ENCODE measurements at places on chromosomes 4 and X. TPM values are rescaled to one million over a fixed set of nuclear protein-coding genes. Genes with fewer than 3 reads are reported as not detected.

Gene AKAP14
- total RNA-seq, result not detected

Gene CTAG2
- 0.39 TPM for total RNA-seq

Gene ZFX
- 71.1 TPM for total RNA-seq

Gene XAGE1A
- not detected for total RNA-seq

Gene FGFBP1
- total RNA-seq, result not detected

Gene PRSS12
- total RNA-seq, result not detected

Gene BEX1
- total RNA-seq, result not detected

Gene RAB39B
- under 0.01 TPM for total RNA-seq

Gene DRD5
- not detected for total RNA-seq

Gene CFAP99
- total RNA-seq, result not detected

Gene AR
- not detected for total RNA-seq

Gene MAOA
- 50.3 TPM for total RNA-seq

Gene ARAP2
- 43.6 TPM for total RNA-seq

Gene TIGD4
- total RNA-seq, result under 0.01 TPM

Gene NXF2
- not detected for total RNA-seq

Gene CYTL1
- total RNA-seq, result not detected

Gene GLRA3
- total RNA-seq, result not detected

Gene SPANXA2
- total RNA-seq, result not detected

Gene ZNF595
- total RNA-seq, result 7.4 TPM

Gene ATOH1
- not detected for total RNA-seq

Gene EXOC1L
- not detected for total RNA-seq

Gene TMEM35A
- total RNA-seq, result not detected

Gene USP17L25
- total RNA-seq, result not detected

Gene PPEF2
- total RNA-seq, result under 0.01 TPM

Gene ITIH6
- not detected for total RNA-seq

Gene XK
- total RNA-seq, result 0.39 TPM

Gene CFAP47
- total RNA-seq, result under 0.01 TPM

Gene GPR119
- total RNA-seq, result not detected

Gene FRMD7
- under 0.01 TPM for total RNA-seq

Gene SORBS2
- total RNA-seq, result 0.79 TPM

Gene SNCA
- 0.11 TPM for total RNA-seq

Gene KCNE5
- total RNA-seq, result 2.0 TPM

Gene GPR82
- total RNA-seq, result not detected

Gene DGKK
- not detected for total RNA-seq

Gene IL1RAPL1
- total RNA-seq, result not detected

Gene PAGE5
- not detected for total RNA-seq

Gene CDKL2
- total RNA-seq, result 0.79 TPM

Gene GAGE12E
- not detected for total RNA-seq

Gene FMR1NB
- not detected for total RNA-seq

Gene ZAR1
- 0.79 TPM for total RNA-seq

Gene PNCK
- total RNA-seq, result 5.1 TPM

Gene TCEAL7
- 10.6 TPM for total RNA-seq

Gene RAB41
- not detected for total RNA-seq

Gene PDGFRA
- 0.76 TPM for total RNA-seq

Gene FREM3
- not detected for total RNA-seq

Gene MFAP3L
- 13.7 TPM for total RNA-seq

Gene MAGEA12
- not detected for total RNA-seq

Gene ENPP6
- total RNA-seq, result not detected

Gene SPANXN3
- not detected for total RNA-seq

Gene GUCY1B1
- total RNA-seq, result 9.0 TPM
